A549 treated with DMSO at 1 μM for 4 hours (cell line): ENCODE measurements at places on chromosomes 7 and 10. TPM values are rescaled to one million over a fixed set of nuclear protein-coding genes. Genes with fewer than 3 reads are reported as not detected.

Gene ADCYAP1R1
- total RNA-seq: 0.02 to 0.13 TPM (median 0.08 TPM) in 5 replicates

Gene PLAU
- total RNA-seq: 142 to 163 TPM (median 157 TPM) in 5 replicates

Gene NKX2-3
- 0.06 TPM in 1 of 5 replicates, not detected in the others for total RNA-seq

Gene PNLIPRP3
- total RNA-seq: 0.03 TPM in 1 of 5 replicates, not detected in the others

Gene ADAP1
- total RNA-seq: 3.8 to 5.7 TPM (median 4.1 TPM) in 5 replicates
